ENCODE measurements at places on chromosomes 6 and 20.

DNA sequence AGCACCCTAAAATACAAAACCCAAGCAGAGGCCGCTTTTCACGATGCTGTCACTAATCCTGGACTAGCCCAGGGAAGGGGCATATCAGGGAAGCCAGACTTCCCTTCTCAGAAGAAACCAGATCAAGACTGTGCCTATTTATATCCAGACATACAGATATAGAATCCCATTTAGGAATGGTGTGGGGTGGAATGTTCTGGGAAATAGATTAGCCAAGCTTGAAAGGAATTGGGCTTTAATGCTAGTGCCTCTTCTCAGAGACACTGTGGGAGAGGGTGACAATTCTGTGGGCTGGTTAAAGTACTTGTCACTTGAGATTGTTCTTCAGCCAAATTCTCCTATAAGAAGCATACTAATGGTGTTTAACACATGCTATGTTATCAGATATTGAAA is 45.5 kb downstream of the SNAP25 start:
- DNase-seq = no peak

DNA sequence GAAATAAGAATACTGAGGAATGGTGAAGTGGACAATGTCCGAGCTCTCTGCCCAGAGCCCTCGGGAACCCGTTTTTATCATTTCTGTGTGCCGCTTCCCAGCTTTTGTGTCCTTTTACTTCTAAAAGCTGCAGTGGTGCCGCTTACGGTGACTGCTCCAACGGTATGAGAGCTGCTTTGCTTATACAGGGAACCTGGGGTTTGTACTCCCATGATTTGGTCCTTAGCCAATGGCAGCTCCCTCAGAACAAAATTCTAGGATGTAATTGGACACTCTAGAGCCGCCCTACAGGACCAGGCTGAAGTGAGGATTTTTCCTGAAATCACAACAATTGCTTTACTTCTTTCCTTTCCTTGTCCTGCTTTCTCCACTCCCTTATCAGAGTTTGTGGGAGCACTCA is 24.2 kb upstream of the PCSK2 start:
- no peak for DNase-seq

- no peak for DNase-seq
Measured at GRCh38 chr6:75204217-75204958, 1.5 kb downstream of the COL12A1 start.

- DNase-seq = no peak
Measured at GRCh38 chr6:48550603-48551002, 439.6 kb upstream of the PTCHD4 start.

- no peak for DNase-seq
Measured at GRCh38 chr6:5998236-5998635, 8.5 kb downstream of the NRN1 start.

DNA sequence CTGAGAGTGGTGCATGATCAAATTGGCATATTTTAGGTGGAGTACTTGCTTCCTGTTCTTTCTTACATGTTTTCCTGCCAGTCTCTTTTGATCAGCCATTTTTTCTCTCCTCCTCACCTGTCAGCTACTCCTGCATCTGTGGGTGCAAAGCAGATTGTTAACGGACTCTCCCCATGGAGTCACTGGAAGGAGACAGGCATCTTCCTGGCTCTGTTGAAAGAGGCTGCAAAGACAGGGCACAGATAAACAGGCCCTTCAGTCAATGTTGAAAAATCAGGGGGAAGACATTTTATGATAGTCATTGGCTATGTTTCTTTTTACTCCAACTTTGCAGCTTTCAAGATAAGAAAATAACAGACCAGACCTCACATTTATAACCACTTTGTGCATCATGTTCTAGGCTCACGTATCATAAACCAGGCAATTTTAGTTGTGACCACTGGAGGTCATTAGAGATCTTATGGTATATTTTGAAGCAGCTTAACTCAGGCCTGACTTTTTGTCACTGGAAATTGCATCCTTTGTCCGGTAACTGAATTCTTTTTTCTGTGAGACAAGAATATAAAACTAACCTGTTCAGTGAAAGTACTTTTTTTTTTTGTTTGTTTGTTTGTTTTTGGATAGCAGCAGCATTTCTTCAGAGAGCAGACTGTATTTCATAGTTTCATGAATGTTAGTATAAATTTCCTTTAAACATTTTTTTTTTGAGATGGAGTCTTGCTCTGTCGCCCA is 20.1 kb downstream of the ECT2L start:
- DNase-seq = no peak

- no peak for DNase-seq
Measured at GRCh38 chr6:101236709-101237108, 156.8 kb upstream of the GRIK2 start.

GRCh38 chr6:131909408-131910218 is 41.6 kb downstream of the CCN2 start:
- peak; percentile 49 for DNase-seq

- no peak for DNase-seq
Measured at GRCh38 chr6:82372656-82373055, 9.0 kb downstream of the TPBG start.

GRCh38 chr20:61524951-61525666 is 273.0 kb downstream of the CDH4 start:
- no peak for DNase-seq

GRCh38 chr6:24979176-24979575 is 43.4 kb upstream of the RIPOR2 start:
- DNase-seq = no peak

- no peak for DNase-seq
Measured at GRCh38 chr20:32333181-32333987, 24.7 kb upstream of the ASXL1 start.

- no peak for DNase-seq
Measured at GRCh38 chr6:131103901-131104300, 31.4 kb upstream of the AKAP7 start.

DNA sequence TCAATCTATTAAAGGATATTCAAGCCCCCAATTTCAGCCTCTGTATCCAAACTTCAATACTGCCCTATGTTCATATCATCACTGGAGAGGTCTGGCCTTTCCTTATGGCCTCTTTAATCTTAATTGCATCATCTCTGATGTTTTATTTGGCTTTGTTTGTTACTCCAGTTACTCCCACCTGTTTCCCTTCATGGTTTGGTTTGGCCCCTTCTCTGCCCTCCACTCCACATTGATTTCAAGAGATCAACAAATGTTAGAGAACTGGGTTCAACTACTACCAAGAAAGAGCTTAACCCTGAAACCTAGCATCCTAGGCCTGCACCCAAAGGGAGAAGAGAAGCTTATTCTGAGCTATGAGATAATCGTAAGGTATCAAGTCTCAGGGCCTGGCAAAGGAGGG is 221.6 kb downstream of the LAMA2 start:
- DNase-seq = no peak

DNA sequence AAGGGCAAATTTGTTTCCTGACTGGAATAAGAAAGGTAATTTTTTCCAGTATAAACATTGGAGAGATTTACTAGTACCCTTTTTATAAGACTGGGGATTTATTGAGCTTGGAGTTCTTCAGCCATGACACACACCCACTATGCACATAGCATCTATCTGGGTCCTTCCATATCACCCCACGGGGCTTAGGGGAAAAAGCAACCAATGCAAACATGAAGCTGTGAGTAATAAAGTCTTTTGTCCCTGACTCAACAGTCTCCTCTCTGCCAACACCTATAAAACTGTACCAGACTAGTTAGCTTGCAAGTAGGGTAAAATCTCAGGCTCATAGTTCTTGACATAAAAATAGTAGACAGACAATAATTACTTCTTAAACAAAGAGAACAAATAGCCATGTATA is 23.4 kb downstream of the COL21A1 start:
- DNase-seq = no peak

DNA sequence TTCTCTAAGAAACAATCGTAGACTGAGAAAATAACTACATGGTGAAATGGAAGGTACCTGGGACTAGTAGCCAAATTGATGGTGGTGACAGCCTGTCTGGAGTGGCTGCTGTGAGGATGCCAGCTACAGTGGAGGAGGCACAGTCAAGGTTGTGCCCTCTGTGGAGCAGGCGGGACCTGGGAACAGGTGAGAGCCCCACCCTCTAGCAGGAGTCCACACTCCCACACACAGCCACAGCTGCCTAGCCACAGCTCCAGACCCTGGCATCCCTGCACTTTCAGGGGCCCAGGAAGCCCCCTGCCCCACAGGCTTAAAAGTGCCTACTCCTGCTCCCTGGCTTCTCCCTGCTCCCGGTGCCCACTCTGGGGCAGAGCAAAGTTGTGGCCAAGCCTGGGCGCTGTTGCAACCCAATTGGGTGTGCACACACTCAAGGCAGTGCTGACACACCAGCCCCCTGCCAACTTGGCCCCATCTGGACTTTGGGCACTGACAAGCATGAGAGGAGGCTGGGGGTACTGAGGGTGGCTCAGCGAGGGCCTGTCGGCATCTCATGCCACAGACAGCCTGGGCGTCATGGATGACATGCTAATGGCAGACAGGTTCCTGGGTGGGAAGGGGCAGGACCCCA is 548.7 kb downstream of the TBC1D32 start:
- no peak for DNase-seq

GRCh38 chr6:87706187-87706966 is 4.3 kb upstream of the AKIRIN2 start:
- no peak for DNase-seq

GRCh38 chr20:24617757-24618450 is 148.5 kb downstream of the SYNDIG1 start:
- no peak for DNase-seq

GRCh38 chr20:23658336-23658735 is 20.6 kb upstream of the CST3 start:
- DNase-seq = no peak

DNA sequence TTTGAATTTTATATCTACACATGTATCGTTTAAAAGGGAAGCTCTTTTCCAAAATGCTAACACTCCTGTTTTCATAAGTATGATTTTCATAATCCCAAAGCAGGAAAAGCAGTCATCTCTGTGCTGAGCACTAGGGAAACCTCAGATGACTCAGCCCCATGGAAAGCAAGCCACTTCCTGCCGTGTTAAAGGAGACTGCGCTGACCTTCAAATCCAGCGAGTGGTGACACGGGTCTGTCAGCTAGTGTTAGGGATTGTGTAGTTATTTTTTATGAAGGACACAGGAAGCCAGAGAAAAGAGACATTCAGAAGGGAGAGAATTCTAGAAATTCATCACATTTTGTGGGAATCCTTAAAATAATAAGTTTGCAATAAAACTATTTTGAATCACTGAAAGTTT is 57.0 kb upstream of the CD93 start:
- no peak for DNase-seq

GRCh38 chr6:17086469-17086868 is 15.4 kb upstream of the STMND1 start:
- DNase-seq = peak; percentile 8

DNA sequence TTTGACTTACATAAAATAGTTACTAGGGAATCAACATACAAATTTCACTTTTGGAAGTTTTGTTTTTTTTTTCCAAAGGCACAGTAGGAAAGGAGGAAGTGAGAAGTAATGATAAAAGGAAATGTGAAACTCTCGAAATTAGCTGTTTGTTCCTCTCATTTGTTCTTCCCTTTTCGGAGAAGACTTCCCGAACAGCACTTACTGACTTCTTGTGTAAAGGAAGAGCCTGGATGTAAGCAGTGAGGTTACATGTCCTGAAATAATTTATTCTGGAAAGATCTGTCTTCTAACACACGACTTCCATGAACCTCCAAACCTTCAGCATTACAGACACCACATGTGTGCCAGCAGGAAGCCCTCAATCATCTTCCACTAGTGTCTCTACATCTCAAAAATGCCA is 59.1 kb downstream of the KIF16B start:
- DNase-seq = no peak

GRCh38 chr20:56469077-56469449 is 636 bp downstream of the RTF2 start:
- DNase-seq = no peak

Measured in stimulated activated CD4-positive, alpha-beta T cell treated with anti-CD3 and anti-CD28 coated beads, TNF-alpha, amount 100 ng/mL, for 48 hours (primary cell).